ENCODE measurements at places on chromosomes 7 and 10. TPM values are rescaled to one million over a fixed set of nuclear protein-coding genes. Genes with fewer than 3 reads are reported as not detected.

DNA sequence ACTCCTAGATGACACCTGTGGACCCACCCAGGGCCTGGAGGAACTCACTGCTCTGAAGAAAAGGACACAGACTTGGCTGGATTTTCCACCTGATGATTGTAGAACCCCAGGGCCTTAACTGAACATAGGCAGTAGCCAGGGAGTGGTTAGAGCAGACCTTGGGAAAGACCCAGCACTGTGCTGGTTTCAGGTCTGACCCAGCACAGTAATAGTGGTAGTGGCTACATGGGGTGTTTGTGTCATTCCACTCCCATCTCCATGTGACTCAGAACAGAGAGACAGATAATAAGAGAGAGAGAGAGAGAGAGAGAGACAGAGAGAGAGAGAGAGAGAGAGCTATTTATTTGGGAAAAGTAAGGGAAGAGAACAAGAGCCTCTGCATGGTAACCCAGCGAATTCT lies 239.1 kb upstream of the MEOX2 start:
- no peak for DNase-seq

- no peak for DNase-seq
Observed at GRCh38 chr10:42975558-42976340, 101.1 kb upstream of the RET start.

- no peak for DNase-seq
Observed at GRCh38 chr7:1361756-1362125, 97.5 kb downstream of the MICALL2 start.

DNA sequence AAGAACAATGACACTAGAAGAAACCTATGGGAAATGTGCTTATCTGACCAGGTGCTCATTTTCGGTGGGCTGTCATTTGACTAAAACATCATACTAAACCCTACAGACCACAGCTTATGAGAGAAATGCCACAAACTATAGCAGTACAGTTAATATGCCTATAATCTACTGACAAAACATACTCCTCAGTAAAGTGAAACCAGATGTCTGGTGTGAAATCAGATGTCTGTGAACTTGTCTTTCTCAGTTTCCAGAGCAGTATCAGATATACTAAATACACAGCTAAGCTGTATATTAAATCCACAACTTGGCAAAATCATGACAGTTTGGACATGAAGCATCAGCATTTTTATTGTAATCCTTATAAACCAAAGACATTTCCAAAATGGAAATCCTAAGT lies 3.3 kb downstream of the IMMP2L start:
- DNase-seq, result no peak

- DNase-seq, result no peak
Observed at GRCh38 chr10:49781247-49781646, 19.1 kb upstream of the OGDHL start.

STEAP2 gene
- not detected for total RNA-seq

All from B cell (primary cell).